Naive thymus-derived CD8-positive, alpha-beta T cell (primary cell): ENCODE measurements at places on chromosomes 2 and 18. TPM values are rescaled to one million over a fixed set of nuclear protein-coding genes. Genes with fewer than 3 reads are reported as not detected.
A peak's percentile ranks its signal among the peaks of the same experiment; 100 is the strongest.

DNA sequence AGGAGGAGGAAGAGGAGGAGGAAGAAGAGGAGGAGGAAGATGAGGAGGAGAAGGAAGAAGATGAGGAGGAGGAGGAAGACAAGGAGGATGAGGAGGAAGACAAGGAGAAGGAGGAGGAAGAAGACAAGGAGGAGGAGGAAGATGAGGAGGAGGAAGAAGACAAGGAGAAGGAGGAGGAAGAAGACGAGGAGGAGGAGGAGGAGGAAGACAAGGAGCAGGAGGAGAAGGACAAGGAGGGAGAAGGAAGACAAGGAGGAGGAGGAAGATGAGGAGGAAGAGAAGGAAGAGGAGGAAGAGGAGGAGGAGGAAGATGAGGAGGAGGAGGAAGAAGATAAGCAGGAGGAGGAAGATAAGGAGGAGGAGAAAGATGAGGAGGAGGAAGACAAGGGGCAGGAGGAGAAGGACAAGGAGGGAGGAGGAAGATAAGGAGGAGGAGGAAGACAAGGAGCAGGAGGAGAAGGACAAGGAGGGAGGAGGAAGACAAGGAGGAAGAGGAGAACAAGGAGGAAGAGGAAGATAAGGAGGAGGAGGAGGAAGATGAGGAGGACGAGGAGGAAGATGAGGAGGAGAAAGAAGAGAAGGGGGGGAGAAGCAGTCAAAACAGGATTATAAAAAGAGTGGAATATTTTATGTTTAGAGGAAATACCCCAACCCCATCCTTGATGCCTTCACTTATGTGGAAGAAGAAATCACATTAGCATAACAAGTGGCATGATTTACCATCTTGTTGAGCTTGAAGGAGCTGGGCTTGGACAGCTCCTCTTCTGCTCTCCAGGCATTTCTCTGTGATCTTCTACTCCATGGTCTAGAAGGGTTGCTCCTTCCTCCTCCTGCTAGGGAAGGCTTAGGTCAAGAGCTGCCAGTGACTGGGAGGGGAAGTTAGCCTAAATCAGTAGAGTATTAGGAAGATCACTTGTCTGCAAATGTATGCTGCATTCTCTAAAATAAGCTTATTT is 45.3 kb upstream of the KCTD1 start:
- DNase-seq = no peak

The SIGLEC15 gene
- not detected for total RNA-seq

DNA sequence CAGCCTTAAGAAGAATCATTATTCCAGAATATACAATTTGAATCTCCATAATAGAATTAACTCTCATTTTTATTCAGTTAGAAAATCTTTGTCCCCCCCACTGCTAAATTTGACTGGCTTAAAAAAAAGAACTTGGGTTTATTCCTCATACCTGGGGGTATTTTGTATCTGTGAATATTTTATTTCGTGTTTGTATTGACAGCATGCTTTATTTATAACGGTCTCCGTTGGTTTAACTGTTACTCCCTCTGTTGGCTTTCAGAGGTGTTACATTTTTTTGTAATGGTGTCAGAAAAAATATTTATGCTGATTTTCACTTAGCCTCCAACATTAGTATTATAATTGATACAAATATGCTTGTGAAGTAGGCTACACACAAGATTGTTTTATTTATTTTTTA is 109.1 kb downstream of the HAUS1 start:
- DNase-seq = no peak

The FBLN7 gene
- 10.3 TPM for total RNA-seq

DNA sequence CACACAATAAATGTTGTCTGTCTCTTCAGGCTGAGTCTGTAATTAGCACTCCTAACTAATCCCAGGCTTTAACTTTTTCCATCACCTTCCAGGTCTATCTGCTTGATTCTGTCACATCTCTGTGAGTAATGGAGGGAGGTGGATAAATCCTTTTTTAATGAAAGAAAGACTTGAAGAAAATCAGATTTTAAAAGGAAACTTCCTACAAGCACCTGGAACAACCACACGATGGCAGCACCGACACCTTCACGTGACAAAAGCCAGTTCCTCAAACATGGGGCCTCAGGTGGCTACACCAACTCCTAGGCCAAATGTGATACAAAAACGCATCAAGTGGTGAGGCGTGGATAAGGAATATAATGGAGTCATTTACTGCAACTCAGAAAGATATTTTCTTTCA is 41.8 kb downstream of the TGFBRAP1 start:
- DNase-seq = no peak

GRCh38 chr18:51097021-51097822 is 67.2 kb downstream of the SMAD4 start:
- DNase-seq = no peak

The CHST9 gene
- not detected for total RNA-seq

- no peak for DNase-seq
These were observed 497 bp downstream of the DSC3 start for GRCh38 chr18:31042084-31042405.

The SPAST gene
- total RNA-seq = 24.8 TPM

The MYO5B gene
- total RNA-seq = not detected

The ALPG gene
- total RNA-seq = not detected

DNA sequence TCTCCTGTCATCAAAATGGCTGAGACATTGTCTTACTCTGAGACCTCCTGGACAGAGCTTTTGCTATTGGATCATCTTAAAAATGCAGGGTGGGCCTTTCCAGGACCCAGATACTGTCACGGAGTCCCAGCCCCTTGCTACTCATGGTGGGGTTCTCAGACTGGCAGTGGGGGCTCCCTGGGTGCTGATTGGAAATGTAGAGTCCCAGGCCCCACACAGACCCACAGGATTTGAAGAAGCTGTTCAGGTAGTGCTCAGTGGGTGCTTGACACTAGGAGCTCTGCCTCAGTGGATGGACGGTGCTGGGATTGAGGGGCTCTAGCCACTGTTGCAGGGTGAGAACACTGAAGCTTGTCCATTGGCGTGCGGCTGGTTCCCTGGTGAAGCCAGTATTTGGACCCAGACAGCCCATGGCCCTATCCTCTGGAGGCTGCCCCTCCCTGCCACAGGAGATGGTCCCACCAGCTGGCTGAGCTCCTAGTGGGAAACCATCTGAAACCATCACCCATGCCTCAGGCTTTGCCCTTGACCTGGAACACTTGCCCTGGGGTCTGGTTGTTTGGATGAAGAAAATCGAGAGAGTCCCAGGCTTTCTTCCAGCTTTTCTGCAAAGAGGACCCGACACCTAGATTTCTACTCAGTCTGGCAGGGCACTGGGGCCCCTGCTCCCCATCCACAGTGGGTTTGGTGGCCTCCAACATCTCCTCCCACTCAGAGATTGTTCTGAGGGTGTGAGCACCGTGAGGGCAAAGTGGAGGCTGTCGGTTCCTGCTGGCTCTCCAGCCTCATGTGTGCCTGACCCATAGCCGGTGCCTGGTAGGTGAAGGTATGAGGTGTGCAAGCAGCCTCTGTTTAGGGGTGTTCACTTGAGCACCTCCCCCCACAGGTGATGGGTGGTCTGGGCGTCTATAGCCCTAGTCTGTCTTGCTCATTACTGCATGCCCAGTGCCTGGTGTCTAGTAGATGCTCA is 30.1 kb downstream of the MROH2A start:
- DNase-seq = no peak

DNA sequence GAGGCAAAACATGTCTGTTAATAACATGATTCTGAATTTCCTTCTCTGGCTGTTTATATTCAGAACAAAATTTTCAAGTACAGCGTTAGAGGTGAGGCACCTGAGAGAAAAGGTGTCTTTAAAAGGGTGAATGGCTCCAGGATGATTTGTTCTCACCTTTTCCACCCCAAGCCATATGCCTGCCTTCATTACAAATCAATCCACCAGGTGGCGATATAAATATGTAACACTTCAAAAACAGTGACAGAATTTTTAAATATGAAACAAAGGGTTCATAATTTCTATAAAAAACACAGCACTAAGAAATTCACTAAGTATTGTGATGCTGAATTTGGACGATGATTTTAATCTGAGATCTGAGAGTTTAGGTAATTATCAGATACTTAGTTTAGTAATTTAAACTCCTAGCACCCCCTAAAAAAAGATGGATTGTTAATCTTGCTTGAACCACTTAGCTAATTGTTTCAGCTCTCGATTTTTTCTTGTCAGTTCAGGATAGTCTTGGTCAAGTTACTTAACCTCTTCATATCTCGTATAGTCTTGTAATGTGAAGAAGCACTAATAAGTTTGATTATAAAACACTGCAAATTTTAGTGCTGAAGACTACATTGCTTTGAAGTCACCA is 528.8 kb downstream of the CPS1 start:
- no peak for DNase-seq

GRCh38 chr2:240611601-240612210 is 13.6 kb upstream of the GPR35 start:
- no peak for DNase-seq

The ANKRD62 gene
- total RNA-seq = not detected

The IL18R1 gene
- 1.9 TPM for total RNA-seq

DNA sequence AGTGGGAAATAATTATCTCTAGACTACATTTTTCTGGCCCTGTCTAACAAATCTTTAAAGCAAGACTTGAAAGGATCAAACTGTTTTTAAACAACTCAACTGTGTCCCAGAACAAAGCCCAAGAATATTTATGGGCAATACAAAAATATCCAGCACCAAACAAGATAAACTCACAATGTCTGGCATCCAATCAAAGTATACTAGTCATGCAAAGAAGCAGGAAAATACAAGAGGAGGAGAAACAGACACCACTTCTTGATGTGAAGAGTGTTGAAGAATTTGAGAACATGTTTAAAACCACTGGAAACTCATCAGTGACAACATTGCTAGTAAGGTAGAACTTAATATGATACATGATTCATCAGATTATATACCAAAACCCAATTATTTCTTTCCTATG is 66.1 kb upstream of the CDC42EP3 start:
- no peak for DNase-seq

The ANKRD29 gene
- not detected for total RNA-seq

- DNase-seq = no peak
These were observed 95.7 kb upstream of the NRP2 start for GRCh38 chr2:205586626-205587025.

The HOXD4 gene
- not detected for total RNA-seq

DNA sequence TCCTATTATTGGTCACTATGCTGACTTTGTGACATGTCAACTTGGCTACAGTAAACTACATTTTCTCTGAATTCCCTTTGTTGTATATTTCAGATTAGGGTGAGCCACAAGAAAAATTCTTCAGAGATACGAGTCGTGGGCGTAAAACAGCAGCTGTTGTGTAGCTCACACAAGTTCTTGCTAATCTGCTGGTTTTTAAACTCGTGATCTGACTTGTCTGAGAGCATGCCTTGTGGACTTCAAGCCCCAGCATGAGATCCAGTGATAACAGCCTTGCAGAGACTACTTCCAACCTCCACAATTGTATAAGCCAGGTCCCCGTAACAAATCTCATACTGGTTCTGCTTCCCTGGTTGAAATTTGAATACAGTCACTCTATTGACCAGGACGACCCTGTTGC is 259.8 kb upstream of the LYPD1 start:
- DNase-seq = no peak

DNA sequence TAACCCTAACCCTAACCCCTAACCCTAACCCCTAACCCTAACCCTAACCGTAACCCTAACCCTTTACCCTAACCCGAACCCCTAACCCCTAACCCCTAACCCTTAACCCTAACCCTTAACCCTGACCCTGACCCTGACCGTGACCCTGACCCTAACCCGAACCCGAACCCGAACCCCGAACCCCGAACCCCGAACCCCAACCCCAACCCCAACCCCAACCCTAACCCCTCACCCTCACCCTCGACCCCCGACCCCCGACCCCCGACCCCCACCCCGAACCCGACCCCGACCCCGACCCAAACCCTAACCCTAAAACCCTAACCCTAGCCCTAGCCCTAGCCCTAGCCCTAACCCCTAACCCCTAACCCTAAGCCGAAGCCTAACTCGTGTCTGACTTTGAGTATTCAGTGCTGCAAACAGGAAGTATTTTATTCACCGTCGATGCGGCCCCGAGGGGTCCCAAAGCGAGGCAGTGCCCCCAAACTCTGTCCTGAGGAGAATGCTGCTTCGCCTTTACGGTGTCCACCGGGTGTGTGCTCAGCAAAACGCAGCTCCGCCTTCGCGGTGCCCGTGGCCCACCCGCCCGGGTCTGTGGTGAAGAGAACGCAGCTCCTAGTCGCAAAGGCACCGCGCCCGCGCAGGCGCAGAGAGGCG is 36.0 kb downstream of the FAM110C start:
- peak; percentile 10 for DNase-seq

GRCh38 chr2:70855667-70856066 is 20.1 kb upstream of the CD207 start:
- DNase-seq = no peak

The SLC23A3 gene
- total RNA-seq = 2.7 TPM

DNA sequence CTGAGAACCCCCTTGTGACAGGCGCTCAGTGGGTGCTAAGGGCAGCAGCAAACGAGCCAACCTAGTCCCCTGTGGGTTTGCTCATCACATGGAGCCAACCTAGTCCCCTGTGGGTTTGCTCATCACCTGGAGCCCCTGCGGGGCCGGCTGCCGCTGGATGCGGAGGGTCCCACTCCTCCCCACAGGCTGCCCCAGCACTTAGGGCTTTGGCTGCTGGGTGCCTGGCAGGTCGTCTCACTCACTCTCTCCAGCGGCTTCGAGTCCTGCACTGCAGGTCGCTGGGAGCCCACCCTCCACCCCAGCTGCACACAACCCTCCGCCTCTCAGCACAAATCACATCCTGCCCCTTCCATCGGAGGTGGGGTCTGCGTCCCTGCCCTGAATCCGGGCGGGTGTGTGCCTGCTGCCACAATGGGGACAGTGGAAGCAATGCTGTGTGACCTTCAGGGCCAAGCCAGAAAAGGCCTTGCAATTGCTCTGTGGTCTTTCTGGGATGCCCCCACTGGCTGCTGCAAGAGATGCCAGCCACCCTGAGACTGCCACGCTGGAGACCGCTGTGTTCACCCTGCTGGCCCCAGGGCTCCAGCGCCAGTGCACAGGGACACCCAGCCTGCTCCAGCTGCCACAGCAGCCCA is 248.1 kb upstream of the SALL3 start:
- DNase-seq = no peak

DNA sequence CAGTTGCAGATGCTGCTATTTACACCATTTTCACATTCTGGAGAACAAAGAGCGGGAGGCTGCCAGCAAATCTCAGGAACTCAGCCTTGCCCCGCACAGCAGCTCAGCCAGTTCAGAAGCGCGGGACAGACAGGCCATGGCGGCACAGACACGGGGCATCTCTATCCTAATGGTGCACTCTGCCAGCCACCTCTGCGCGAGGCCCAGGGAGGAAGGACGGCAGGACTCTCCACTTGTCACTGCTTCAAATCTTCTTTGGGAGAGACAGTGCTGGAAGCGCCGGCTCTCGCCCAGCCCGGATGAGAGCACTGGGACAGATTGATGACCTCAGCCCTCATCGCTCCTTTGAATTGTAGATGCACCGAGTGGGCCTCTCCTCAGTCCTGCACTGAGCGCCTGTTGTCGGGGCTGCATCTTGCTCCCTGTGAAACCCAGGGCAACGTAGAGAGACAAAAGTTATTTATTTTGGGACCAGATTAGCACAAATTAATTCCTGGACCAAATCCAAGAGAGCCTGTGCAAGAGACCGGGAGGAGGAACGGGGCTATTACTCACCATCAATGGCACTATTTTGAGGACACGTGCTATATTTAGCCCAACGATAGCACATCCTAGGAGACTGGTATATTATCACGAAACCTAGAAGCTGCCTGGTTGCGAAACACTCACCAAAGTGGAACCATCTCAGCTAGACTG is 211.4 kb upstream of the SMIM21 start:
- no peak for DNase-seq

The MIB1 gene
- 19.8 TPM for total RNA-seq

GRCh38 chr2:167048829-167049228 is 160.5 kb downstream of the XIRP2 start:
- DNase-seq = no peak
